ENCODE measurements at places on chromosomes 3 and 15. TPM values are rescaled to one million over a fixed set of nuclear protein-coding genes. Genes with fewer than 3 reads are reported as not detected.

- DNase-seq = no peak
Measured at GRCh38 chr15:41610048-41610447, 50.2 kb upstream of the MGA start.

DNA sequence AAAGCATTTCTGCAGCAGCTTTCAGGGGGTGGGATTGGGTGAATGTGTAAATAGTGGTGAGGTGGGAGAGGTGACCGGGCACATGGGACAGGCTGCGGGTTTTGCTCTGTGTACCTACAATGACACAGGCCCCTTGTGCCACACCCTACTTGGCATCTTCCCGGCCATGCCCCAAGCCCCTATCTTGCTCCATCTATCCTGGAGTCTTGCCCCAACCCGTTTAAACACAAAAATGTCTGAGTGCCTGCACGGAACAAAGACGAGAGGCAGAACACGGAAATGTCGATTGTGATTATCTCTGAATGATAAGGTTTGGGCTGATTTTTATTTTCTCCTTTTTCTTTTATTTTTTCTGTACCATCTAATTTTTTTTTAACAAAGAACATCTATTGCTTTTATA is 46.0 kb upstream of the SLC6A1 start:
- no peak for DNase-seq

DNA sequence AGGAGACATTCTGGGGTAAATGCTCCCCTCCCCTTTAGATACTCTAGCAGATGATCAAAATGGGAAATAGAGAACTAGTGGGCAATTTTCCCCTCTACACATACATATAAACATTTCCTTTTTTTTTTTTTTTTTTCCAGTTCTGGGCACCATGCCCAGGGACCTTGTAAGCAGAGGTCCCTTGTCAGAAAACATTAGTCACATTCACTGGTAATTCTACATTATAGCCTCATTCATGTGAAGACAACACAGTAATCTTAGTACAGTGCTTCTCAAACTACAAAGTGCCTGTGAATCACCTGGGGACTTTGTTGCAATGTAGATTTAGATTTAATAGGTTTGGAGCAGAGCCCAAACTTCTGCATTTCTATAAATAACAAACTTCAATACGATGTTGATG is 60.1 kb upstream of the ACTC1 start:
- DNase-seq = no peak

GRCh38 chr3:71547249-71548198 is 36.0 kb downstream of the FOXP1 start:
- DNase-seq = no peak

DNA sequence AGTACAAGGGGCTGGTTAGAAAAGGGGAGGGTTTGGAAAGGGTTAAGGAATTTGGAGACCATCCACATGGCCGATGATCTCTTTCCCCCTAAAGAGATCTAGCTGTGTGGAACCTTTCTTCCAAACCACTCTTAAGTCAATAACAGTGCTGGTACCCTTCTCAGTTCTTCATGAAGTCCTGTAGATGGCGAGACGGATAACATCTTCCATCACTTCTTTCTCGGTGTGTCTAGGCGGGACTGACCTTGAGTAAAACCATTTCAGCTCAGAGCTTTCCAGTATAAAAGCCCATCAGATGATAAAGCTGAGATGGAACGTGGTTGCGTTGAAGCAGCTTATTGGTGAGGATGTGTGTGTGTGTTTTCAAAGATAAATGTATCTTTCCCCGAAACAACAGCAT is 151.5 kb upstream of the BHLHE40 start:
- DNase-seq = no peak

Gene STIMATE
- total RNA-seq = 18.7 TPM

Measured in breast epithelium (tissue), 4 donors.